ENCODE measurements at places on chromosomes 5 and 9.

- no peak for DNase-seq
Measured at GRCh38 chr5:130198927-130199326, 294.7 kb downstream of the CHSY3 start.

GRCh38 chr5:126189862-126190261 lies 233.3 kb upstream of the GRAMD2B start:
- no peak for DNase-seq

DNA sequence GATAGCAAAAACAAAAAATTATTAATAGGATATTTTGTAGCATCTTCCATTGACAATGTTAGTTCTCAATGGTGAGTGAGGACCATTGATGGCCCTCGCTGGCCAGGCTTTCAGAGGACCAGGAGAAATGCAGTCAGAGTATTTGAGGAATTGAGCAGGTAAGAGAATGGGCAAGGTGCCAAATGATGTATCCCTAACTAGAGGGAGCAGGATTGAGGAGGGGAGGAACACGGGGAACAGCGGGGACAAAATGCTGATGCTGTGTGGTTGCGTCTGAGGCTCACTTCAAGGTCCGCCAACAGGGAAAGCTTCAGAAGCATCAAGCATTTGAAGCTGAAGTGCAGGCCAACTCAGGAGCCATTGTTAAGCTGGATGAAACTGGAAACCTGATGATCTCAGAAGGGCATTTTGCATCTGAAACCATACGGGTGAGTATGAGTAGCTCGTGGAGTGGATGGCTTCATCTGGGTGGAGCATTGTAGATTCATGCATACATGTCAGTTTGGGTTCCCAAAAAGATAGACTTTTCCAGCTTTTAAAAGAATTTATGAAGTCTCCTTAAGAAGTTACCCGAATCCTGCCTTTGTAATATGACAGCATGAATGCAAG lies 16.2 kb downstream of the SPTAN1 start:
- no peak for DNase-seq

DNA sequence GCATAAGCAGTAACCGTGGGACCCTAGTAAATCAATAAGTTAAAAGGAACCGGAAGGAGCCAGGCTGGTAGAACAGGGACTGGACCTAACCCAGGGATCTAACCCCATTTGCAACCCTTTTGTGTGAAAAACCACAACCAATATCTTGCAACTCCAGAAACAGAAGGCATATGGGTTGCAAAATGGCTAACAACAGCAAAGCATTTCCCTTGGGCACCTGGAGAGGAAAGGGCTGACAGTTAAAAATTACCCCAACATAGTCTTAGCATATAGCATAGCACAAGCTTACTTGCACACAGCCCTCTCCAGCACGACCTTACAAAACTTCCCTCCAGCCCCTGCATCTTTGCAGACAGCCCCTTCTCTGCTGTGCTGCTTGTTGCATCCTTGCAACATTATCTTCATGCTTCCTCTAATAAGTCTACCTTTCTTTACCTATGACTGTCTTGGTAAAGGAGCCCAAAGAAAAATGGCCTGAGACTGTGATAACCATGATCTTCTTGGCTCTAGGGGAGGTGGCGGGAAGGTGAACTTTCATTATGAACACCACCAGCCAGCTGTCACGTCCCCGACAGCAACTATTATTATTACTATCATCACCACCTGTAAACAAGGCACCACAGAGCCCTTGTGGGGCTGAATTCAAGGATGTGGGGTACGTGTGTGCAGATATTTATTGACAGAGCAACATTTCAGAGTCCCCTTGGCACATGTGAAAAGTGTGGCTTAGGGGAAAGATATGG lies 49.8 kb downstream of the PRRC1 start:
- DNase-seq = no peak

- no peak for DNase-seq
Measured at GRCh38 chr9:105502276-105502675, 54.4 kb downstream of the FSD1L start.

Measured in SW 1271 (cell line).